ENCODE measurements at places on chromosomes 6 and 20. TPM values are rescaled to one million over a fixed set of nuclear protein-coding genes. Genes with fewer than 3 reads are reported as not detected.

- DNase-seq = no peak
Measured at GRCh38 chr20:63636752-63637628, 10.1 kb upstream of the GMEB2 start.

Gene CST2
- not detected for polyA plus RNA-seq

DNA sequence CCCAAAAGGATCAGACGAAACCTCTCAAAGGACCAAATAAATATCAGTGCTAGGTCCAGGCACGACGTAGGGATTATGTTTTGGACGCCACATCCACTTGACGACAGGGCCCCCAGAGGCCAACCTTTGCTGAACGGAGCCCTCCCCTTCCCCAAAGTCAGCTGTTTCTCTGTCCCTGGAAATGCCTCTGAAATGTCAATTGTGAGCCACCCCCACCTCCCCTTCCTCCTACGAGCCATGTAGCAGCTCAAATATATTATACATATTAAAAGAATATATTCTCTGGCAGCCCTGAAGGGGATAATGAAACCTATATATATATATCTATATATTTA is 39.6 kb upstream of the BLCAP start:
- DNase-seq = no peak

Gene ENPP1
- 1.2 TPM for polyA plus RNA-seq

DNA sequence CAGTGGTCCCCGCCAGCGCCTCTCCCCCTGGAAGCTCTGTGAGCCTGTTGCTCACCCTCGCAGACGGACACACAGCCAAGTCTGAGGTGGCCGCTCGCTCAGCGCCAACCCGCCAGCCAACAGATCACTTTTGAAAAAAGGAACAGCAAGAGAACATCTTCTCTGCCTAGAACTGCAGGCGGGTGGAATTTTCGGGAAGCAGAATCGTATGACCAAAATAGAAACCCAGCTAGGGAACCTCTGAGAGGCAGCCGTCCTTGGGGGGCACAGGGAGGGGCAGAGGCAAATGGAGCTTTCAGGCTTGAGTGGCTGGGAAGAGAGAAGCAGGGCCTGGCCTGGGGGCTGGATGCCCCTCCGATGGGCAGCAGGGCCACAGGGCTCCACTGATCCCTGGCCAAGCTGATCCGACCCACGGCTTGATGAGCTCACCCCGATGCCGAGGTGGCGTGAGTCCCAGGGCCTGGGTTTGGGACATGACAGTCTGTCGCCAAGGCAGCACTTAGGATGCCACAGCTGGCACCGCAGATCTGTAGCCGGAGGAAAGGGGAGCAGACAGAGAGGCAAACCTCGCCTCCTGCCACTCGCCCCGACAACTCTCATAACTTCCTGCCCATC is 9.8 kb downstream of the NFATC2 start:
- peak; percentile 83 for DNase-seq

Gene HEY2
- 3.1 TPM for polyA plus RNA-seq

Gene SS18L1
- polyA plus RNA-seq = 6.2 TPM

DNA sequence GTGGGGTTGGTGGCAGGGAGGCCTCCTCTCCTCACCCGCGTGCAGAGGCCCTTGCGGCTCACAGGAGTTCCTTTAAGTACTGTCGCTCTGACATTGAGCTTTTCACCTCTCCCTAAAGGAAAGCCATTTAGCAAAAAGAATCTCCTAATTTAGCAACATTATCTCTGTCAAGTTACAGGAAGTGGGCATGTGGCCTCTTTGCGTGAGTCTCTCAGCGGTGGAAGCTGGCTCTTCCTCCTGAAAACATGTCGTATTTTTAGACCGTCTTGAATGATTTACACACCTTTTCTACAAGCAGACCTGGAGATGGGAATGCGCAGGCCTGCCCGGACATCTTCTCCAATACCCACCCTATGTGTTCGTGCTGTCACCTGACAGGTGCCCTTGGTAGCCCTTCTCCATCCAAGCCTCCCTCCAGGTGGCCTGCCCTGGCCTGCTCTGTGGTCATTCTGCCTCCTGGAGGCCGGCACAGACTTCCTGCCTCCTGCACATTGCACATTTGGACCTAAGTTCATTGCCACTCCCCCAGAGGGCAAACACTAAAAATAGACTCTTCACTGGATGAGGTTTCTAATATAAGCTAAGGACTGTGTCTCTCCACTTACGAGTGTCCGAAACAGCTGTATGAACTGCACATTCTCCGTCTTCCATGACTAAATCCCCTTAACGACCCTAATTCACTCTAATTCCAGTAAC is 18.5 kb upstream of the PHACTR3 start:
- peak; percentile 39 for DNase-seq

- DNase-seq = no peak
Measured at GRCh38 chr20:60143261-60143842, 185.1 kb downstream of the CDH26 start.

Gene ZC3H12D
- 0.34 TPM for polyA plus RNA-seq

DNA sequence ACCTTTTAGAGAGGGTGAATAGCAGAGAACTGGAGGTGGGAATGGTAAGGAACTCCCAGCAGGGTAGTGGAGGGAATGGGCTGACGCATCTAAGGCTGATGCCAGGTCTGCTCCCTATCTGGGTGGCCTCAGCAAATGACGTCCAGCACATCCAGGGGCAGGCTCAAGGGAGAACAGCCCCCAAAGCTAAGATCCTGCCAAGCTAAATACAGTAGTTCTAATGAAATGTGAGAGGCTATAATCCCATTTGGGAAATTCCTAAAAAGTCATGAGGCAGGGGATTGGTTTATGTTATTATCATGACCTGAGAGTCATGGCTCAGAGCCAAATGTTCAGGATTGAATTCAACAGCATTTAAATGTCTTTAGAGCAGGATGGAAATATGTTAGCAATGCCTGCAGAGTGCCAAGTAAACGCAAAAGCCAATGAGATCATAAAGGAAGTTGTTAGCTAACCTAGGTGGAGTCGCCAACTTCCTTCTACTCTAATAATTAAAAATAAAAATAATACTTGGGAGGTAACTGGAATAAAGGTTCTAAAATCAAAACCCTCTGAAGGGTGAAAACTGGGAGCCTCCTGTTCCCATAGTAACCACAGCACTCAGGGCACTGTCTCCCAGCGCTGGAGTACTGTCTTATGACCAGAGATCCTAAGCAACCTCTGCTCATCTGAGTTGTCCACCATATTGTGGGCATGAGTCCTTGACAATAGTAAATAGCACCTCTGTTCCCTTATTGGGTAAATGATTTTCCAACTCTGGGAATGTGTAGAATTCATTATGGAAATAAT is 34.8 kb downstream of the IYD start:
- DNase-seq = peak; percentile 71

DNA sequence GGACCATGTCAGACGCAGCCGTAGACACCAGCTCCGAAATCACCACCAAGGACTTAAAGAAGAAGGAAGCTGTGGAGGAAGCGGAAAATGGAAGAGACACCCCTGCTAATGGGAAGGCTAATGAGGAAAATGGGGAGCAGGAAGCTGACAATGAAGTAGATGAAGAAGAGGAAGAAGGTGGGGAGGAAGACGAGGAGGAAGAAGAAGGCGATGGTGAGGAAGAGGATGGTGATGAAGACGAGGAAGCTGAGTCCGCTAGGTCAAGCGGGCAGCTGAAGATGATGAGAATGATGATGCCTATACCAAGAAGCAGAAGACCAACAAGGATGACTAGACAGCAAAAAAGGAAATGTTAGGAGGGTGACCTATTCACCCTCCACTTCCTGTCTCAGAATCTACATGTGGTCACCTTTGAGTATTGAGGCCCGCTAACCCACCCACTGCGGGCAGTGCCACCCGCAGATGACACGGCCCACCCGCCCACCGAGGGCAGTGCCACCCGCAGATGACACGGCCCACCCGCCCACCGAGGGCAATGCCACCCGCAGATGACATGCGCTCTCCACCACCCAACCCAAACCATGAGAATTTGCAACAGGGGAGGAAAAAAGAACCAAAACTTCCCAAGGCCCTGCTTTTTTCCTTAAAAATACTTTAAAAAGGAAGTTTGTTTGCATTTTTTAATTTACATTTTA is 43.3 kb downstream of the MGME1 start:
- DNase-seq = no peak

Gene HUS1B
- polyA plus RNA-seq = not detected

- DNase-seq = no peak
Measured at GRCh38 chr6:168367285-168367751, 47.7 kb upstream of the DACT2 start.

Gene TMEM244
- not detected for polyA plus RNA-seq

DNA sequence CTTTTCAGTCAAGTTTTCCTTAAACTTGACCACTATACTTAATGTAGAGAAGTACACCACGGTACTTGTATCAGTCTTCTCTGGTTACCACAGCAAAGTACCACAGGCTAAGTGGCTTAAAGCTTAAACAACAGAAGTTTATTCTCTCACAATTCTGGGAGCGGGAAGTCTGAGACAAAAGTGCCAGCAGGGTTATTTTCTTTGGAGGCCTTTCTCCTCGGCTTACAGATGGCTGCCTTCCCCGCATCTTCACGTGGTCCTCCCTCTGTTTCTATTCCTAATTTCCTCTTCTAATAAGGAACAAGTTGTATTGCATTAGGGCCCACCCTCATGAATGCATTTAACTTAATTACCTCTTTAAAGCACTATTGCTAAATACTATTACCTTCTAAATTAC is 258.0 kb downstream of the PLCB1 start:
- DNase-seq = no peak

- DNase-seq = no peak
Measured at GRCh38 chr20:46307139-46307998, 929 bp downstream of the CDH22 start.

Gene GMEB2
- polyA plus RNA-seq = 6.5 TPM

DNA sequence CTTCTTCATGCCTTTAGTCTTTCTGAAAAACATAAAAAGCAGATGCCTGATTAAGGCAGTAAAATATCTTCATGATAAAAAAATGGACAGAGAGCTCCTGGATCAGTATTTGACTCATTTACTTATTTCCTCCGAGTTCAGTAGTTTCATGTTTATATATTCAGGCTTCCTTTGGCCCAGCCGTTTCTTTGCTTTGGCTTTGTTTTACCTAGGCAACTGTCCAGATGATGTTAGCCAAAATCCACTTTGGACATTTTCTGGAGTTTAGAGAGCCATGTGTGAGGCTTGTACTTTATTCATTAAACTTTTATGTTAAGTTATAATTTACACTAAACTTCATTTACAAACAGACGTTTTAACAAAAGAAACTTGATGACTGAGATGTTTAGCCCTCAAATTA is 307.1 kb upstream of the RSPO3 start:
- DNase-seq = no peak

GRCh38 chr20:3655131-3655405 is 8.1 kb downstream of the GFRA4 start:
- DNase-seq = no peak

GRCh38 chr20:34069341-34070078 is 42.5 kb downstream of the EIF2S2 start:
- DNase-seq = peak; percentile 77

DNA sequence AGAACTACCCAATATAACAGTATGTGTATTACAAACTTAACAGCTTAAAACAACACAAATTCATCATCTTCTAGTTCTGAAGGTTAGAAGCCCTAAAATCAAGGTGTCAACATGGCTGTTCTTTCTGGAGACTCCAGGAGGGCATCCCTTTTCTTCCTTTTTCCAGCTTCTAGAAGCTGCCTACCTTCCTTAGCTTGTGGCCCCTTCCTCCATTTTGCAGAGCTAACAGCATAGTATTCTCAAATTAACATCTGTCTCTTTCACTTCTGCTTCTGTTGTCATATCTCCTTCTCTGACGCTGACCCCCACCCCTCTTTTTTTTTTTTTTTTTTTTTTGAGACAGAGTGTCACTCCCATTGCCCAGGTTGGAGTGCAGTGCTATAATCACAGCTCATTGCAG is 52.8 kb upstream of the AKIRIN2 start:
- DNase-seq = no peak

GRCh38 chr20:24147961-24148360 is 159.4 kb upstream of the GGTLC1 start:
- DNase-seq = no peak

Gene ABHD16B
- polyA plus RNA-seq = 0.54 TPM

DNA sequence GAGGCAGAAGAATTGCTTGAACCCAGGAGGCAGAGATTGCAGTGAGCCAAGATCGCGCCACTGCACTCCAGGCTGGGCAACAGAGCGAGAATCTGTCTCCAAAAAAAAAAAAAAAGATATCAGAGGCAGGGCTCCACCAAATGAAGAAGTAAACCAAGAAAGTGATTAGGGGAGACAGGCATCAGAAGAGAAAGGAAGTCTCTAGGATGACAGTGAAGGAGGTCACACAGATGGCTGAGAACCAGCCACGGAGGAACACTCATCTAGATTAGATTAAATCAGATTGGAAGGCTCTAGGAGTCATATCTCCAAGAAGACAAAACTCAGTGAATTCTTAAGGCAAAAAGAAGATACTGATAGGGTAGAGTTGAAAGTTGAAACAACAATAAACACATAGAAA is 102.2 kb upstream of the CCDC28A start:
- DNase-seq = no peak

- no peak for DNase-seq
Measured at GRCh38 chr20:10802236-10802635, 128.4 kb upstream of the JAG1 start.

DNA sequence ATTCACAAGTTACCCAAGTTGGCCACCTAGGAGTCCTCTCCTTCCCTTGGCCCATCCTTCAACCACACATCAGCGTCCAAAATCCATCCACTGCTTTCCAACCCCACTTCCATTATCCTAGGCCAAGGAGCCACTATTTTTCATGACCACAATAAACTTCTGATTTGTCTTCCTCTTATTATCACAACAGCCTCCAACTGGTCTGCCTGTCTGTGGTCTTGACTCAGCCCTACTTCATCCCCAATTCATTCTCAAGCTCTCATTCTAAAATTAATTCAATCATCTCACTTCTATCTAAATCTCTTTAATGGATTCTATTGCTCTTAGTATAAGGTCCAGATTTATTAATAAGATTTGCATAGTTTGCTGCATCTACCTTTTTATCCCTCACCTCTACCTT is 189.0 kb upstream of the PRDM1 start:
- no peak for DNase-seq

Gene SYCP2L
- 0.48 TPM for polyA plus RNA-seq

- no peak for DNase-seq
Measured at GRCh38 chr6:161186173-161186769, 87.6 kb downstream of the AGPAT4 start.

Gene EYS
- 0.02 TPM for polyA plus RNA-seq

- no peak for DNase-seq
Measured at GRCh38 chr20:47708140-47708807, 77.0 kb downstream of the SULF2 start.

- peak; percentile 44 for DNase-seq
Measured at GRCh38 chr6:111871725-111872400, 1.4 kb downstream of the FYN start.

DNA sequence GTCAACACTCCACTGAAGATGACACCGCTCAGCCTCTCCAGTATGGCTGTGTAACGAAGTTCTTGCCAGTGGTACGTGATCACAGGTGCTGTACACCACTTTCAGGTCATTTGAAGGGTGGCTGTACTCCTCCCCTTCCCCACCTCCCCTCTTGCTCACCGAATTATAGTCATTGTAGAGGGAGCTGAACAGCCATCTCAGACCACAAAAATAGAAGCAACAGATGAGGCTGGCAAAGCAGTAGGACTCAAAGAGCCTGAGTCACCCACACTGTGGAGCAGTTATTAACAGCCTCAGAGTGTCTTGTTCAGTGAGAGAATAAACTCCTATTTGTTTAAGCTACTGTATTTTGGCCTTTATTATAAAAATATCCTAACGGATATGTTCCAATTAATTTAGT is 192.5 kb upstream of the MCHR2 start:
- no peak for DNase-seq
